Stomach (tissue), 19 donors: ENCODE measurements at places on chromosomes 5 and 9.
A peak's percentile ranks its signal among the peaks of the same experiment; 100 is the strongest.

DNA sequence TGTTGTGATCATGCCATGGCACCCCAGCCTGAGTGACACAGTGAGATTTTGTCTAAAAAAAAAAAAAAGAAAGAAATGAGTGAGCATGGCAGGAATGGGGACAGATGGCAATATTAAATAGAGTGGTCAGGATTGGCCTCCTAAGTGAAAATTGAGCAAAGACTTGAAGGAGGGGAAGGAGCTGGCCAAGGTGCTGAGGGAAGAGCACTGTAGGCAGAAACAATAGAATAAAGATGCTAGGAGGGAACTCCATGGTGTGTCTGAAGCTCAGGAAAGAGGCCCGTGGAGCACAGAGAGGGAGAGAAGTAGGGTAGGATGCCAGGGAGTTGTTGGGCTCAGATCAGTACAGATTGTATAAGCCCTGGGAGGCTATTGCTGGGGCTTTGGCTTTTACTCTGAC lies 64.4 kb upstream of the PCAT7 start:
- H3K27me3 ChIP-seq: no peaks in the 10 kb centered on the region
- H3K36me3 ChIP-seq: no peaks in the 10 kb centered on the region
- no peak overlapping the region for H3K4me3 ChIP-seq
- no peak overlapping the region for H3K27ac ChIP-seq
- H3K4me1 ChIP-seq: no peaks in the 10 kb centered on the region

GRCh38 chr5:33299621-33300208 lies 141.1 kb upstream of the TARS1 start:
- DNase-seq: no peak
- H3K4me3 ChIP-seq: no peak overlapping the region
- no peaks in the 10 kb centered on the region for H3K36me3 ChIP-seq
- peaks cover 11% of the 10 kb centered on the region for H3K4me1 ChIP-seq
- no peak overlapping the region for H3K27ac ChIP-seq

DNA sequence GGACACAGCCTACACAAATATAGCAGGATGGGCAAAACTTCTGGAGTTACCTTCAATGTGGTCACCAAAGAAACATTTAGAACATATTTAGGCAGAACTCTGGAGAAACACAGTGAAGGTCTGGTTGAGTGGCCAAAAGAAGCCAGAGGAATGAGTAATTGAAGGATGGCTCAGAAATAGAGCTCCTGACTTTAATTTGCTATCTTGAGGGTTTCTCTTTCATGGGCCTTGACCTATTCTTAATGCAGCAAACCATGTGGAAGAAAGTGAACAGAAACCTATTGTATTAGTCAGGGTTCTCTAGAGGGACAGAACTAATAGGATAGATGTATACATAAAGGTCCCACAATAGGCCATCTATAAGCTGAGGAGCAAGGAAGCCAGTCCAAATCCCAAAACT lies 650.5 kb downstream of the ACTL7B start:
- no peaks in the 10 kb centered on the region for H3K27me3 ChIP-seq
- no peak overlapping the region for H3K27ac ChIP-seq
- no peak overlapping the region for H3K4me3 ChIP-seq
- DNase-seq: no peak

DNA sequence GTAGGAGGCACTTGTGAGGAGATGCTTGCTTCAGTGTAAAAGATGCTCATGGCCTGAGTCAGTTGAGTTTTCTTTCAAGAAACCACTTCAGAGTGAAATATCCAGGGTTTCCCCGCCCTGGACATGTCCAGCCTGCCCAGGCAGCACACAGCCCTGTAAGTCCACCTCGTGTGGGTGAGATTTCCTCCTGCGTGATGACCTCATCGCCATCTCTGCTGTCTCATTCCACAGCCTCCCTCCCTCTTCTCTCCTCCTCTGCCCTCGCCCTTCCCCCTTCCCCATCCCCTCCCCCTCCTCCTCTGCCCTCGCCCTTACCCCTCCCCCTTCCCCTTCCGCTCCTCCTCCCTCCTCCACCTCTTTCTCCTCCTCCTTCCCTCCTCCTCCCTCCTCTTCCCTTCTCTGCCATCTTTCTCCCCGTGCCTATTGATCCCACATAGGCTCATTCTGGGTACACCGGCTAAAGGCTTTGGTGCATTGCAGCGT lies 34.0 kb upstream of the NCS1 start:
- no peaks in the 10 kb centered on the region for H3K4me1 ChIP-seq
- H3K4me3 ChIP-seq: no peak overlapping the region
- H3K27ac ChIP-seq: peak overlapping the region; percentile 76
- peaks cover 8% of the 10 kb centered on the region for H3K36me3 ChIP-seq
- no peaks in the 10 kb centered on the region for H3K27me3 ChIP-seq

DNA sequence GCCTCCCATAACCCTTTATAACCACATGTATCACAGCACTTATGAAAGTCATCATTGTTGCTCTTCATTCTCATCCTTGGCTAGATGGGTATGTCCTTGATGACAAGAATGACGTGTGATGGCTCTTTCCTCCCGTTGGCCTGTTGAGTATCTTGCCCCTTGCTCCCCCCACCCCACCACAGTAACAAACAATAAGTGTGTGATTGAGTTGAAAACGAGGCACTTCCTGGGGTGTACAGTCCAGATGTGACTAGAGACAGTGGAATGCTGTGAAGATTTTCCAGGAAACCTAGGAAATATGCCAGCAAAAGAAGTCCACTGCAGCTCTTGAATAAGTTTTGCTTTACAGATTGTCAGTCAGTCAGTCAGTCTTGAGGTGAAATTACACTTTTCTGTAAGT lies 262.5 kb downstream of the ELAVL2 start:
- H3K4me3 ChIP-seq: no peak overlapping the region
- no peaks in the 10 kb centered on the region for H3K27me3 ChIP-seq
- H3K4me1 ChIP-seq: no peaks in the 10 kb centered on the region
- peak; percentile 6 for DNase-seq
- no peaks in the 10 kb centered on the region for H3K36me3 ChIP-seq
